ENCODE measurements at places on chromosomes 1 and 21.
A peak's percentile ranks its signal among the peaks of the same experiment; 100 is the strongest.

DNA sequence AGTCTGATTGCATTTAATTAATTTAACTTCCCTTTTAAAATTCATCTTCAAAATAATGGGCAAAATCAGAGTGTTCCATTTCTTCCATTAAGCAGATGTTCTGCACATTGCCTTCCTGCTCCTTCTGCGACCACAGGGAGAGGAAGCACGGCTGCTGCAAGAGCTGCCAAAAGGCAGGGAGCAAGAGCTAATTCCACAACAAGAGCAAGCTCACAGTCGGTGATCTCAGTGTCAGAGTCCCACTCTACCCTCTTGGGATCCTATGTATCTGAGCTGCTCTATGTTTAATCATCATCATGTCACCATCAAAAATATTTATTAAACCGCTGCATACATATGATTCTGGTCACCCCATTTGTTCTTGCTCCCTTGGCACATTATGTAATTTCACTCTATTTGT lies 255.3 kb upstream of the CAMK1G start:
- no peak for DNase-seq

- DNase-seq, result peak; percentile 27
These were observed at the start of gene DNAH14 for GRCh38 chr1:224929335-224930237. DNAH14 (plus strand) TSS chr1:224929675; CDS start chr1:224952703, 23,028 bp downstream.

DNA sequence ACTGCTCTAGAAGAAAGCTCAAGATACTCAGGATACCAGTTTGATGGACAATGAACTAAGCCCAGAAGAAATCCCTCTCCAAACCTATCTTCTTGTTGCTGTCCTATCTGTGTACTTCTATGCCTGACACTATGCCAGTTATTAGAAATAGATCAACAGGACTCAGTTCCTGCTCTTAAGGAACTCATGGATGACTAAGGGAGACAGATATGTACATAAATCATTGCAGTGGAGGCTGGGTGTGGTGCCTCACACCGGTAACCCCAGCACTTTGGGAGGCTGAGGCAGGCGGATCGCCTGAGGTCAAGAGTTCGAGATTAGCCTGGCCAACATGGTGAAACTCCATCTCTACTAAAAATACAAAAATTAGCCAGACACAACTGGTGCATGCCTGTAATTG lies 42.4 kb upstream of the AK4 start:
- DNase-seq, result no peak

DNA sequence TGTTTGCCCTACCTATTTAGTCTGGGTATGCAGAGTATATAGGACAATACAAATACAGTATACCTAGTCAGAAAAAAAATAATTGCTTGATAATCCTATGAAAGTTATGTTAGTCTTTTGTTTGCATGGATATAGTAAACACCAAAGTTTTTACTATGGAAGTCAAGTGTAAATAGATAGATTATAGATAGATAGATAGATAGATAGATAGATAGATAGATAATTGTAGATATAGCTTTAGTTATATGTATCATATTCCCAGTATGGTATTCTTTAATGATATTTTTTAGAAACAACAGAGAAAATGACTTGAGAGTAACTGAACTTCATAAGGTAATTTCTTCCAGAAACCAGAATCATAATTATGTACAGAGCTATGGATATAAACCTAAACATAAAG lies 158.2 kb downstream of the NCAM2 start:
- DNase-seq, result no peak

- DNase-seq, result no peak
These were observed 15.9 kb downstream of the TMEM63A start for GRCh38 chr1:225866061-225866837.

GRCh38 chr1:108671143-108671542 lies 10.2 kb upstream of the HENMT1 start:
- DNase-seq, result no peak

DNA sequence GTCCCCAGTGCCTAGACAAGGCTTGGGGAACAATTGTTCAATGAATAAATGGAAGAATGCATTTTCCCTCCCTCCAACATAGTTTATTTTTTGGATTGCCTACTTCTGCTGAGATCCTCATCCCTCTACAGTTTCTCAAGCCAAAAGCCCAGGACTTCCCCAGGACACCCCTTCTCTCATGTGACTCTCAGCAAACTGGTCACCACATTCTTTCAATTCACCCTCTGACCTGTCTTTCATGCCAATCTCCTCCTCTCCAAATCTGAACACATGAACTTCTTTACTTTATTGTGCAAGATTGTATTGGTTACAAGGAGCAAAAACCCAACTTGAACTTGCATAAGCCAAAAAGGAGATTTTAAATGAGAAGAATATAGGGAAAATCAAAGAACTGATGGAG lies 103.2 kb upstream of the JUN start:
- DNase-seq, result no peak

DNA sequence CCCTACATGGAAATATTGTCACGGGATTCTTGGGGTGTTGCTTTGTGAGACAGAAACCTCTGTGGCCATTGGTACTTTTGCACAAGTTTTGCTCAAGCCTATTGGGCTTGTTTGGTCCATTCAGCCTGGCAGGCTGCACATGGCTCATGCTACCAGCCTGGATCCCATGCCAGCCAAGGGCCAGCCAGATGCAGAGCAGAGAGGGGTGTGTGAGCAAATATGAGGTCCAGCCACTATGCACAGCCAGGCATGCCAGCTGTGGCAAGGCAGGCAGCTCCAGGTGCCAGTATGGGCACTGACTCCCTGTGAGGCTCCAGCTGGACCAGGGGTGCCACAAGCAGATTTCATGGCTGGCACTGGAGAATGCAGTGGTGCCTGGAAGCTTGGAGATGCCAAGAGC lies 6.7 kb upstream of the CHD1L start:
- DNase-seq, result no peak

GRCh38 chr1:33500547-33500946 lies 28.1 kb downstream of the ZSCAN20 start:
- no peak for DNase-seq

DNA sequence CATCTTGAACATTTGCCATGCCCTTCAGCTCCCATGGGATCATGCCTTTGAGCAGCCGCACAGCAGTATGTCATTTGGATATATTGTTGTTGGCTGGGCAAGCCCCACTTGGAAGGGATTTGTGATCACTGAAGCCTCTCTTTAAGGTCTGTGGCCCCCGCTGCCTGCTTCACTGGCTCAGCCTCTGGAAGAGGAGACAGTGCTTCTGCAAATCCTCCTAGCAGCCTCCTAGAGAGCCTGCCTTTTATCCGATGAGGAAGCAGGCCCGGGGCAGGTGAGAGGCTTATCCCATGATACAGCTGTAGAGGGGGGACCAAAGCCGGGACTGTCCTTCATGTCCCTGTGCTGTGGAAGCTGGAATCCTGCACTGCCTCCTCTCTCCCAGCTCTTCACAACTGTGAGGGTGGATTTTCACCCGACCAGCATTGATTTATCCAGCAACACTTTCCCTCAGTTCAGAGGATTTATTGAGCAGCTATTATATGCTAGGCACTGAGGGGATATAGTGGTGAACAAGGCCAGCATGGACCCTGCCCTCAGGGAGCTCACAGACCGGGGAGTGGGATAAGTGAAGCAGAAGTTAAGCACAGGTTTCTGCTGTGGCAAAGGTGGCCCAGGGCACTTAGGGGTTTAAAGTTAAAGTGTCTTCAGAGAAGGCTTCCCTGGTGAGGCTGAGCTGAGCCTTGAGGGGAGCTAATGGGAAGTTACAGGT lies 3.9 kb downstream of the TMEM61 start:
- DNase-seq, result no peak

GRCh38 chr1:208083715-208084085 lies 160.5 kb downstream of the PLXNA2 start:
- no peak for DNase-seq

- DNase-seq, result no peak
These were observed 1.2 kb upstream of the DHRS3 start for GRCh38 chr1:12618965-12619791.

GRCh38 chr1:52970149-52970548 lies 43.1 kb downstream of the SCP2 start:
- no peak for DNase-seq

DNA sequence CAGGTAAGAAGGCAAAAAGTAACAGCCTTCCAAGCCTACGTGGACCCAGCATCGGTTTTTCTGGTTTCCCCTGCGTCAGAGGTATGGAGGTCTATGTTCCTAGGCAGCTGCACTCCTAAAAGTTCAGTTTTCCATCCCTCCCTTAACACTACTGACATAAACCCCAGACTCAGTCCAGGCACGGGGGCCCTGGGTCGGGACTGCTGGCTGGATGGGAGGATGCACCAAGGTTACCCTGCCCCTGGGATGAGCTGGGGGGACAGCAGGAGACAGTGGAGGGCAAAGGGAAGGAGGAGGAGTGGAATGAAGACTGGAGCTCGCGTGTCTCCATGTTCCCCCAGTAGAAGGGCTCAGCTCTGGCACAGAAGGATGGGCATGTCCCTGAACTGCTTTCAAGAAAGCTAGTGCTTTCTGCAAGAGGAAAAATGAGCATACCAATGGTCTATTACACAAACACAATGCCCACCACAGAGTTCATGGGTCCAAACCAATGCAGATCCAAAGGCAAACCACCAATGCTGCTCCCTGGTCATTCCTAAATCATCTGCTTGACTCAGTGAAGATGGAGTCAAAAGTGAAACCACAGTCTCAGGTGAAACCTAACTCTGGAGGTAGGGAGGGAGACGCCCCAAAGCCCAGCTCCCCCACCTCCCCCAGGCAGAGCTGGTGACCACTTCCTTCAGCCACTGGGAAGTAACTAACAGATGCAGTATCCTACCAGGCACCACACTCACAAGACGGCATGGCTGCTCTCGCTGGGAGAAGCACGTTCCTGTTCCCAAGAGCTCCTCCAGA lies 54.9 kb downstream of the CD46 start:
- no peak for DNase-seq

DNA sequence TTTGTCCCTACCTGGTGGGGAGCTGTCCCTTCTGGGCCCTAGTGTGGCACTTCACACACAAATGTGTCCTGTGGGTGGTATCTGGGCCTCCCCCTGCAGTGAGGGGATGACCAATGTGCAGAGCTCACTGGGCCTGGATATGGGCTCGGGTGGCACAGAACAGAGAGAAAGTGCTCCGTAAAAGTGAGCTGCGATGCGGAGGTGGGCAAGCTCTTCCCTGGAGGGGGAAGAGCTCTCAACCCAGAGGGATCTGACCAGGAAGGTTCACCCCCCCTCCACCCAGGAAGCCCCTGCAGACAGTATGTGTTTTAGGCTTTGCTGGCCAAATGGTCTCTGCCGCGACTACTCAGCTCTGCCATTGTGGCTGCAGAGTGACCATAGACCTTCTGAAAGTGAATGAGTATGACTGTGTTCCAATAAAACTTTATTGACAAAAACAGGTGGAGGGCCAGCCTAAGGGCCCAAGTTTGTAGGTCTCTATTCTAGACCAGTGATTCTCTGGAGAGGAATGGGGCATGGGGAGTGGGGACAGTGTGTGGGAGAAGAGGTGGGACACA lies 8.6 kb upstream of the ITGB2 start:
- no peak for DNase-seq

DNA sequence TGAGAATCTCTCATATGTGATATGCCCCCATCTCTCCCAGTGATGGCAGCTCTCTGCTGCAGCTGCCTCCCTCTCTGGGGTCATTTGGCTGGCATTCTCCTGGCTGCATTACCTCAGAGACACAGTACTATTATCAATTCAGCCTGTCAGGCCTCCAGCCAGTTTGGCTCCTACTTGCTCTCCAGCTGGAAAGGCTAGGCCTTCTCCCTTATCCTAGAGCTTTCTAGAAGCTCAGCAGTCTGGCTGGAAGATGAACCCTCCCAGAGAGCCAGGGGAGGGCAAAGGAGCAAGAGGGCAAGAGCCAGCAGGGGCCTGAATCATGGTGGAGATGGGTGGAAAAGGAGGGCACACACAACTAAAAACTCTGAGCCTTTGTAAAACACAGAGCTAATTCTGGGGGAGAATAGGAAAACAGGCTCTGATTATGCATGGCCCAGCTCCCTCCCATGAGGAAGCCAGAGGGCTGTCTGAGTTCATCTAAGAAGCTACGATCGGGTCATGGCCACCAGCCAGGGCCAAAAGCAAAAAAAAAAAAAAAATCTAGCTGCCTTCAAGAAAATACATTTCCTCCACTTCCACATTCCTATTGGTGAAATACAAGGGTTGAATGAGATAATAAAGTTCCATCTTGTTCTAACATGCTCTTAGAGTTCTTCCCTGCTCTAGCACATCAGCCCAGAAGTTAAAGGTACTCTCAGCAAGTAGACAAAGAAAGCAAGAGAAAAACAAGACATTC lies 8.8 kb downstream of the LAMB3 start:
- DNase-seq, result no peak

- DNase-seq, result peak; percentile 28
These were observed 1.3 kb downstream of the CADM3 start for GRCh38 chr1:159172614-159173291.

- no peak for DNase-seq
These were observed 15.1 kb downstream of the ABCG1 start for GRCh38 chr21:42234041-42234440.

DNA sequence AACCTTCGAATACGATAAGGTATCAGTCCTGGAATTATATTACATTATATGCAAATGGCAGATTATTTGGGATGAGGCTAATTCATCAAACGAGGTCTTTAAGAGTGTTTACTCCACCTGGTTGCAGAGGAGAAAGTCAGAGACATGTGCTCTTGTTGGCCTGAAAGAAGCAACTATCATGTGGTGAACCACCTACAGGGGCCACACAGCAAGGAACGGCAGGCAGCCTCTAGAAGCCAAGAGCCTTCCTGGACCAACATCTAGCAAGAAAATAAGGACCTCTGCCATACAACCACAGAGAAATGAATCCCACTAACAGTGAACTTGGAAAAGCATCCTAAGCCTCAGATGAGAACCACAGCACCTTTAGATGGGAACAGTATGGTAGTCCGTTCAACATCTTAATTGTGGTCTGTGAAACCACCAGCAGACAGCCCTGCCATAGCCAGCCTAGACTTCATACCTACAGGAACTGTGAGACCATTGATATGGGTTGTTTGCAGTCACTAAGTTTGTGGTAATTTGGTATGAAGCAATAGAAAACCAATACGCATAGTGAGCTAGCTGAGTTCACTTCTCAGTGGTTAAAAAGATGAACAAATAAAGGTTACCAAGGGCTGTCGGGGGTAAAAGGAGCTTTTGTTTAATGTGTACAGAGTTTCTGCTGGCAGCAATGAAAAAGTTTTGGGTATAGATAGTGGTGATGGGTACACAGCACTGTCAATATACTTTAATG lies 345.7 kb upstream of the RUNX1 start:
- DNase-seq, result no peak

DNA sequence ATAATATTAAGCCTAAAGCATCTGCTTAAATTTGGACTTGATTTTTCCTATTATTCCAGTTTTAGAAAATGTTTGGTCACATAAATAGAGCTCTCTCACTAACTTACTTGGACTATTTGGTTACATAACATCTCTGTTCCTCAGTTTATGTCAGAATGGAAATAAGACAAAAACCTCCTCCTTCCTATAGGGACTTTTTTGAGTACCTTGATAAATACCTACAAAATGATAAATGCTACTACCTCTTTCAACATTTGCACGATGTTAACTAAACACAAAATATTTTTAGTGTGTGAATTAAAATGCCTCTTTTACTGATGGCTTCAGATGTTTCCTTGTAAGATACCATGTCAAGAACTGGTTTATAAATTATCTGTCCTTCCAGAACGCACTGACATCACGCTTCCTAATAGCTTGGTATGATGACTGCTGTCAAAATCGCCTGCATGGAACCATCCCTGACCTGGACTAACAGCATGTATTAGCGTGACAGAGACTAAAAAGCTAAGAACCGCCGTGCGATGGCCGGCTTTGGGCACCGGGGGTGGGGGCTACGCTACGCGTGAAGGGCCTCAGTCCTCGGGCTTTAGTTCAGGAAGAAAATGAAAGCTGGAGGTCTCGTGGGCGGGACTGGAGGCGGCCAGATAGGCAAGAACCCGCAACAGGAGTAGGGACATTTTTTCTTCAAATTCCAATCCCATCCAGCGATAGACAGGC lies 133.2 kb upstream of the BARHL2 start:
- no peak for DNase-seq

GRCh38 chr1:93671099-93671621 lies 10.5 kb downstream of the BCAR3 start:
- no peak for DNase-seq
